Stimulated activated CD8-positive, alpha-beta memory T cell treated with anti-CD3 and anti-CD28 coated beads, Interleukin-7, amount 100 ng/mL, for 24 hours (primary cell): ENCODE measurements at places on chromosomes 11 and 22.

DNA sequence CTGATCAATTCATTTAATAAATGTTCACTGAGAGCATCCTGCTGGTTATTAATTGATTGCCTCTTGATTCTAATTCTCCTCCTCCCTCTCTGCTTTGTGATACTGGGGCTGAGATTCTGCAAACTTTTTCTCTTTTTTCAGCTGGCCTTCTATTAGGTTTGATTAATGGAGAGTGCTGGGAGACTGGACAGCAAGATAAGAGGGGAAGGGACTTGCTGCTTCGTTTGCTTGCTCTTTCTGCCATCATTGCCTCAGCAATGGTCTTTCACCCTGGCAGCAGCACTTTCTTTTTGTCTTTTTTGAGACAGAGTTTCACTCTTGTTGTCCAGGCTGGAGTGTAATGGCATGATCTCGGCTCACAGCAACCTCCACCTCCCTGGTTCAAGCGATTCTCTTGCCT lies 7.1 kb downstream of the DNHD1 start:
- no peak for DNase-seq

DNA sequence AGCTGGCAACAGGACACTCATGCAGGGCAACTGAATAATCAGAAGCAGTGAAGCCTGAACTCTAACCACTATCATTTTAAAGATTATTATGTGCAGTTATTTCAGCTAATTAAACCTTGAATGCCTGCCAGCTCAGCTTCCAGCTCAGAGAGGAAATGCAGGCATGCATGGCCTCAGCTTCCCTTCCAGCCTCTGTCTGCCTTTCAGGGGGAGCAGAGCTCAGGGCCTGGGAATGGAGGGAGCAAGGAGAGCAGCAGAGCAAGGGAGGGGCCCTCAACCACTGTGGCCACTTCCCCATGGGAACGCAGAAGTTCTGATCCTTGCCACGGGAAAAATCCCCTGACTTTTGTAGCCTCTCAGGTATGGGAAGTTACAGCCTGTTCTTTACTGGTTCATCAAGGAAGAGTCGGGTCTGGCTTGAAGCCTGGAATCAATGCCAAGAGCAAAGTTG lies 32.5 kb upstream of the APLNR start:
- DNase-seq = no peak

DNA sequence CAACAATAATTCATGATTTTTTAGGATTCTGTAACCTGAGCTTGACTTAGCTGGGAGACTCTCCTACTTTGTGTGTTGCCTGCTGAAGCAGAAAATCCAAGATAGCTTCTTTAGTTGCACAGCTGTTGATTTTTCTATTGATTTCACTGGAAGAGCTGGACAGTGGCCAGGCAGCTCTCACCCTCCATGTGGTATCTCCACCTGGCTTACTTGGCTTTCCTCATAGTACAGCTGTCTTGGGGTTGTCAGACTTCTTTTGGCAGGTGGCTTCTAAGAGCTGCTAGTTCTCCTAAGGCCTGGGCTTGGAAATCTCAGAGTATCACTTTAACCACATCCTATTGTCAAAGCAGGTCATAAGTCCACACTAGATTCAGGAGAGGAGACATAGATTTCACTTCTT lies 130.8 kb upstream of the SPON1 start:
- no peak for DNase-seq

- DNase-seq = peak; percentile 73
Observed at GRCh38 chr11:61187505-61188130, 15.7 kb upstream of the PGA3 start.

- DNase-seq = no peak
Observed at GRCh38 chr11:122050021-122050690, 65.9 kb downstream of the BLID start.

GRCh38 chr11:65793144-65793581 lies 6.3 kb downstream of the OVOL1 start:
- DNase-seq = no peak

GRCh38 chr22:36998620-36999351 lies 20.5 kb downstream of the TST start:
- no peak for DNase-seq
